Endothelial cell of umbilical vein (primary cell): ENCODE measurements at places on chromosomes 12 and 14. TPM values are rescaled to one million over a fixed set of nuclear protein-coding genes. Genes with fewer than 3 reads are reported as not detected.

DNA sequence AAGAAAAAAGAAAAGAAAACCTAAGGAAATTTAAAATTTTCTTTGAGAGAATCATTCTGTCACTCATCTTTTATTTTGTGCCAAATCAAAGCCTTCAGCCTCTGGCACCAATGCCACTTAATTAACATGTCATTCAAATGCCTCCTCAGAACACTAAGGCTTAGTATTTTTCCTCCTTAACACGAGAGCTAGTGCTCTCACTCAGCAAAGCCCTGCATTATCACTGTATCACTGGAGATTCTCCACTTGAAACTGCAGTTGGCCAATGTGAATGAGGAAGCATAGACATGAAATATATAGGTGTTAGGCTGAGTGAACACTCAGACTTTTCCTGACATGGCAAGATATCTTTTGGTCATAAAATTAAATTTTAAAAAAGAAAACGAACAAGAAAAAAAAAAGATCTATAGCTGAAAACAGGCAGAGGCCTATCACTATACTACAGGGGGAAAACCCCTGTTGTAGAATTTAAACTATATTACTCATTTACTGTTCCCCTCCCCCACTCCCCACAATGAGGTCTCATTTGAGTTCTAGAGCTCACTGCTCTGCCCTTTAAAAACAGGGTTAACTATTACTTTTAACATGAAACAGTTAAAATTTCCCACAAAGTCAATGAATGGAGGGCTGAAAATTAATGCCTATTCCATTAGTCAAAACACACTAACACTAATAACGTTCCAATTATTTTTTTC, 5.1 kb downstream of the MBIP start:
- no peak for DNase-seq

GRCh38 chr12:12392413-12392812, 35.5 kb downstream of the BORCS5 start:
- DNase-seq: no peak

- no peak for DNase-seq
These were observed 37.7 kb downstream of the SLC5A8 start for GRCh38 chr12:101172316-101172715.

GRCh38 chr12:96261557-96261956, 67.4 kb downstream of the ELK3 start:
- peak; percentile 54 for DNase-seq

DNA sequence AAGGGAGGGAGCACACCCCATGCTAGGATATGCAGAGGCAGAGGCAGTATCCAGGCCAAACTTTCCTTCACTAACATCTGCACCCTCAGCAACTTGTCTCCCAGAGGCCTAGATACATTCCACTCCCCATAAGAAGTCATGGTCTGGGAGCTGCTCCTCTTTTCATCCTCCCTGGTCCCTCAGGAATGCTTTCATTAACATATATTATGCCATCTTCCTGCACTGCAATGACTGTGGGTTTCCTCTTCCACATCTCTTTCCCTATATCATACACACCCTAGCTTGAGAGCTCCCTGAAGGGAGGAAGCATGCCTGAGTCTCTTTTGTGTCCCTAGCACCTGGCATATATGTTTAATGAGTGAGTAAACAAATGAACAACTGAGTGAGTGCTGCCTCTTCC, 8.6 kb downstream of the DDN start:
- DNase-seq: no peak

GRCh38 chr12:124332058-124332672, 37.3 kb downstream of the RFLNA start:
- no peak for DNase-seq

GRCh38 chr12:6452944-6453630, 1.2 kb downstream of the TAPBPL start:
- DNase-seq: no peak

The GARIN6 gene
- polyA plus RNA-seq: not detected in 2 replicates
